NCI-H2081 treated with DMSO at 0.1 percent for 48 hours (cell line): ENCODE measurements at places on chromosomes 13 and 19.

GRCh38 chr13:33884531-33885220 is 66.7 kb downstream of the RFC3 start:
- no peak for DNase-seq

DNA sequence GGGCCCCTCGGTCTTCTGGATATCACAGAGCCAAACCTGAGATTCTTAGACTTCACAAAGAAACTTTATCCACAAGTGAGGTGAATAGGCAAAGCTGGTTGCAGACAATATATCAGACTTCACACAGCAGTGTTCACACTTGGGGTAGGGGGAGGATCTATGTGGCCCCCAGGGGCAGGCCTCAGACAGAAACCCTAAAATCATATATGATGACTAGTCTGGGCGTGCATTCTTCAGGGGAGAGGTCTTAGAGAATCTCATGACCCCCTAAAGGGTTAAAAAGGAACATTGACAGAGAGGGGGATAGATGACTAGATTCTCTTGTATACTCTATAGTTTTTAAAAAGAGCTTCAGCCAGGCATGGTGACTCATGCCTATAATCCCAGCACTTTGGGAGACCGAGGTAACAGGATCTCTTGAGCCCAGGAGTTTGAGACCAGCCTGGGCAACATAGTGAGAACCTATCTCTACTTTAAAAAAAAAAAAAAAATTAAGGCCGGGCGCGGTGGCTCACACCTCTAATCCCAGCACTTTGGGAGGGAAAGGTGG is 2.8 kb downstream of the TYROBP start:
- DNase-seq = no peak

- no peak for DNase-seq
Measured at GRCh38 chr13:51371768-51372399, 32.4 kb downstream of the SERPINE3 start.

DNA sequence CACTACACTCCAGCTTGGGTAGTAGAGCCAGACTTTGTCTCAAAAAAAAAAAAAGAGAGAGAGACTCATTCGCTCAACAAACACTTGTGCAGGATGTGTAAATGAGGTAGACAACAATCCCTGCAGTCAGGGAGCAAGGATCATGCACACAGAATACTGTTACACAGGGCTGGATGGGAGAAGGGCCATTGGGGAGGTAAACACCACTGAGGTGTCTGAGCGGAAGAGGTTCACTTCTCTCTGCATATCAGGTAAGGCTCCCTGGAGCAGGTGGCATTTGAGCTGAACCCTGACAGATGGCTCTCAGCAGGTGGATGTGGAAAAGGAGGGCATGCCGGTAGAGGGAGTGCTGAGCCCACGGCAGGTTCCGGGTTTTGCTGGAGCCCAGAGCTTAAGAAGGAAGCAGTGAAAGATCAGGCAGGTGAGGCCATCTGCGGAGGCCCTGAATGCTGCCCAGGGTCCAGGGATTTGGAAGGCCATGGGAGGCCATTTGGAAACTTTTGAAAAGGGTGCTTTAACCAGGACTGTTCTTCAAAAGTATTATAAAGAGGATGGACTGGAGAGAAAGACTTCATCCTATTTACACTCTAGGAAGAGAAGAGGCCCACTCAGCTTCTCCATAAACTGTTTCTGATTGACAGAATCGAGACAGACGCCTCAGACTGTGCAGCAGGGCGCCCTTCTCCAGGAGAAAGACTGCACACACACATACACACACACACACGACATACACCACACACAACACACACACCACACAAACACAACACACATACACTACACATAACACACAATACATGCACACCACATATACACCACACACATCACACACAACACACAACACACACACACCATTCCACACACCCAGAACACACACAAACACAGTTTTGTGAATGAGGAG is 199.4 kb downstream of the USP12 start:
- DNase-seq = peak; percentile 23

- DNase-seq = no peak
Measured at GRCh38 chr13:47258384-47258783, 361.5 kb upstream of the HTR2A start.

- no peak for DNase-seq
Measured at GRCh38 chr13:74289107-74289506, 154.9 kb upstream of the KLF12 start.

- DNase-seq = no peak
Measured at GRCh38 chr19:8576273-8576993, 809 bp downstream of the MYO1F start.

- DNase-seq = no peak
Measured at GRCh38 chr13:30618186-30618929, 638 bp downstream of the USPL1 start.

DNA sequence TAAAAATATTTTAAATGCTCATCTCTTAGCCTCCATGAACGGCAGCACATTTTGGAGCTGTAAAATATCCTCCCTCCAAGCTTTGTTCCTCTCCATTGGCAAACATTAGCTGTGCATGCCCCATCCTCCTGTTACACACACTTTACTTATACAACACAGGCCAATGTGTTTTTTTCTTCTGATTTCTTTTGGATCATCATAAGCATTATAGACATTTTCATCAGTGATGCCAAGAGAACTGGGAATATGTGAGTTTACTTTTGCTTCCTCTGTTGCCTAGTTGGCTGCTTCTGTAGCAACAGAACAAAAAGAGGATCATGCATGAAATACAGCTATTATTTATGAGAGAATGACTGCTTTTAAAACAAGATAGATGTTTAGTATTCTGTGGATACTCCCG is 142.6 kb downstream of the PCDH9 start:
- DNase-seq = no peak

GRCh38 chr13:99215184-99215830 is 14.7 kb downstream of the UBAC2 start:
- no peak for DNase-seq

DNA sequence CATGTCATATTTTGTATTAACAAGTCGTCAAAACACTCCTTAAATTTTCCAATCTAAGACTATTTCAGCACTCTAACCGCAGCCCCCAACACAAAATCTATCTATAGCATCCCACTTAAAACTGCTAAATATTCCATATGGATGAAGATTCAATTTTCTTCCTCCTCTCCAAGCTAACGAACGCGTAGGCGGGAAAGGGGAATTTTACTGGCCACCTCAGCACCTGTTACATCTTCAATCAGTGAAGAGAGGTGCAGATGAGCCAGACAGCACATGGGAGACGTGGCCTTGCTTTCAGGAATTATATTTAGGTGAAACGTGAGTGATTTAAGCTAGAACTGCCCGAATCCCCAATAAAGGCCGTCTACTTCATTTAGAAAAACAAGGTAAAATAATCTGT is 1.1 kb downstream of the RBM26 start:
- DNase-seq = no peak

DNA sequence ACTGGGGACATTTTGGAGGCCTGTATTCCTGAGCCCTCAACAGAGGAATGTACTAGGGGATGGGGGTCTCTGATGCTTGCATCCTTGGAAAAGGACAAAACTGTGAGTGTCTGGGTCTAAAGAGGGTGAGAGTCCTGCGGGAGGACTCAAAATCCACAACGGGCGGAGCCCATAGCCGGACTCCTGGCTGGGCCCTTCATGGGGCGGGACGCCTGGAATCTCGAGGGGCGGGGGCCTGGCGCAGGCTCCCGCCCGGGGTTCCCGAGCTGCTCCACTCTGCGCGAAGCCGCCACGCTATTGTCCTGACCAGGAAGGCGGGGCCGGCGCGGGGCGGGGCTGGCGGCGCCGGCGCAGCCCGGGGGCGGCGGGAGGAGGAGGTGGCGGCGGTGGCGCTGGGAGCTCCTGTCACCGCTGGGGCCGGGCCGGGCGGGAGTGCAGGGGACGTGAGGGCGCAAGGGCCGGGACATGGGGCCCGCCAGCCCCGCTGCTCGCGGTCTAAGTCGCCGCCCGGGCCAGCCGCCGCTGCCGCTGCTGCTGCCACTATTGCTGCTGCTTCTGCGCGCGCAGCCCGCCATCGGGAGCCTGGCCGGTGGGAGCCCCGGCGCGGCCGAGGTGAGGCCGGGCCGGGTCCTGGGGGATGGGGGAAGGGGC is at the start of gene APLP1:
APLP1 (plus strand) TSS at position 403 of the 651 bp plus-strand sequence; CDS start at position 466, 63 bp downstream.
- DNase-seq = no peak

DNA sequence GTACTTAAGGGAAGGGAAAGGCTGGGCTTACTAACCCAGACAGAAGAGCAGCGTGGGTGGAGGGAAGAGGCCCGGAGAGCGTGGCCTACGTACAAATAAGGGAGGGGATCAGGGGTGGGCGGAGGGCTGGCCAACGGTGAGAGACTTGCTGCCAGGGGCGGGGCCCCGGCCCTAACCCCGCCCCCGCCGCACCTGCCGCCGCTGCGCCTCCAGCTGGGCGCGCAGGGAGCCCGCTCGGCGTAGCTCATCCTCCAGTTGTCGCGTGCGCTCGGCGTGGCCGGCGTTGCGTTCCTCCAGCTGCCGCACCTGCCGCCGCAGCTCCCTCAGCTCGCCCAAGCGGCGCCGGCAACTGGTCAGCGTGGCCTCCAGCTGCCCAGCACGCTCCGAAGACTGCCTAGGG is 5.7 kb downstream of the HOOK2 start:
- no peak for DNase-seq

GRCh38 chr19:46722004-46722380 is 5.1 kb upstream of the PRKD2 start:
- DNase-seq = no peak

DNA sequence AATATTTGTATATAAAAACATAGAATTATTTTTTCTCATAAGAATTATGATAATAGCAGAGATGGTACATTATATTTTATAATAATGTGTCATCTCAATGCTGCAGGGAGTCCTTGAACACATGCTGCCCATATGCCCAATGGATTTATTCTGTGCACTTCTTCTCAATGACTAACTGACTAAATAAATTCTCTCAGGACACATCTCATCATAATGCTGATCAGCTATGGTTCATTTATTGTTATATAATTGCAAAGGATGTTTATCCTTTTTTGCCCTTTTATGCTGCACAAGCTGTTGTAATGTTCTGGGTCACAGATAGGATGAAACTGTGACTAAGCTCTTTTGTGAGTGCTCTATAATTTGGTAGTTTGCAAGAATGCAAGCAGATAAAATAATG is 1273.3 kb upstream of the ATXN8OS start:
- no peak for DNase-seq

- no peak for DNase-seq
Measured at GRCh38 chr13:51793570-51794271, 10.2 kb downstream of the DHRS12 start.

DNA sequence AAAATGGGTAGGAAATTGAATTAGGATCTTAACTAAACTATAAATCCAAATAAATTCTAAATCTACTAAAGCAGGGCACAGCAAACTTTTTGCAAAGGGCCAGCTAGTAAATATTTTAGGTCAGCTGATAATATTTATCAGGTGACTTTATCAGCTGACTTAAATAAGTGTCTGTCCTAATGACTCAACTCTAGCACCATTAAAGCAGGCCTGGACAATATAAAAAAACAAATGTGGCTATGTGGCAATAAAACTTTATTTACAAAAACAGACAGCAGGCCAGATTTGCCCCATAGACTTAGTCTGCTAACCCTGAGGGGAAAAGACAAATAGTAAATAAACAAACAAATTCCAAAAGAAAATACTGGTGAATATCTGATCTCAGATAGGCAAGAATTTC is 27.7 kb upstream of the DOCK9 start:
- DNase-seq = no peak
